Mesothelial cell of epicardium (in vitro differentiated cells): ENCODE measurements at places on chromosomes 11 and 22. TPM values are rescaled to one million over a fixed set of nuclear protein-coding genes. Genes with fewer than 3 reads are reported as not detected.
A peak's percentile ranks its signal among the peaks of the same experiment; 100 is the strongest.

DNA sequence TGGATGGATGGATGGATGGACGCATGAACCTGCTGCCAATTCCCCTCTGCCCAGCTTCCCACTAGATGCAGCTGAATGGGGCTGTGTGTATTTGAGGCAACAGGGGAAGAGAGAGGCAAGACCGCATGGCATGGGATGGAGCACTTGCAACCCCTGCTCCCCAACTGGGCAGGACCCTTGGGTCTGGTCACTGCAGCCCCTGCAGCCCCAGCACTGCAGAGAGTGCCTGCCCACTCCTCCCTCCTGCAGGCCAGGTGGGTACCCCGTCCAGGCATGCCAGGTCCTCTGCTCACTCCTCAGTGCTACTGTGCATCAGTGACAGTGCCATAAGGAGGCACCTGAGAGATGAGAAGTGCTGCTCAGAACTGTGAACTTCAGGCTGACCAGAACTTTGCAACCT, 40.3 kb downstream of the OSBPL5 start:
- no peak for DNase-seq

DNA sequence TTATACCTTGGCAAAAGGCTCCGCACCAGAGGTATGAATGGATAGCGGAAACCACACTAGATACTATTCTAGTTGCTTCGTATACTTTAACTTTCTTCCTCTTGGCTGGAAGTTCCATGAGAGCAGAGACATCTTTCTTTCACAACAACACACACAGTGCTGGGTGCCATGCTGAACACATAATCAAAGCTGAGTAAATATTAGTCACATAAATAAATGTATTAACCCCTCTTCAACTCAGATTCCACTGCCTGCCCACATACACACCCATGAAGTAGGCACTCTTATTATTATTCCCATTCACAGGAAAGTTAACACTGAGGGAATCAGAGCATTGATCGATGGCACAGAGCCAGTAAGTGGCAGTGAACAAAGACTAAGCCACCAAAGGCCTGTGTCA, 35.4 kb downstream of the SPON1 start:
- DNase-seq: no peak

OR51B2 gene
- total RNA-seq: 0.41 to 0.56 TPM in 2 of 3 replicates, not detected in the other

DNA sequence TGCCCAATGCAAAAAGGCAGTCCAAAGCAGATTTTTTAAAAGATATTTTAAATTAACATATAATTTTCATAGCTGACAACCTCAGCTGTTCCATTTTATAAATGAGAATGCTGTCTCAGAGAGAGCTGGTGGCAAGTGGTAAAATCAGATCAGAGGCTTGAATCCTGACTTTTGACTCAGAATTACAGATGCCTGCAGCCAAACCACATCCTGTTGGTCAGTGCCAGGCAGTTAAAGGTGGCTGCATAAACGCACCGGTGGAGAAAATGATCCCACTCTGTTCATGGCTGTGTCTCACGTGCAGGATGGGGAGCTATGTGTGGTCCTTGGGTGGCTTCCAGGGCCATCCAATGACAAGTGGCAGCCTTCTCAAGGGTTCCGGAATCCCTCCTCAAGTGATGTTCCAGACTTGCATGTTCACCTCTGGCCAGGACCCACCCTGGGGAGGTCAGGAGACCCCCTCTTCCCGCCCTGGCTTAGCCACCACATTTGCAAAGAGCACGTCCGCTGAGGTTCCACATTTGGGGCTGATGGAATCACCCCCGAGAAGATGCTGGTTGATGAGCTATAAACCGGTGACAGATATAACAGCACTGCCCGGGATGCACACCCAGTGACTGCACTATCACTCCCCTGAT, 155.5 kb downstream of the SHANK2 start:
- DNase-seq: no peak

GRCh38 chr11:117950301-117950700, 21.1 kb upstream of the TMPRSS13 start:
- DNase-seq: no peak

GRCh38 chr11:1500466-1501420, 14.2 kb upstream of the MOB2 start:
- DNase-seq: no peak

DNA sequence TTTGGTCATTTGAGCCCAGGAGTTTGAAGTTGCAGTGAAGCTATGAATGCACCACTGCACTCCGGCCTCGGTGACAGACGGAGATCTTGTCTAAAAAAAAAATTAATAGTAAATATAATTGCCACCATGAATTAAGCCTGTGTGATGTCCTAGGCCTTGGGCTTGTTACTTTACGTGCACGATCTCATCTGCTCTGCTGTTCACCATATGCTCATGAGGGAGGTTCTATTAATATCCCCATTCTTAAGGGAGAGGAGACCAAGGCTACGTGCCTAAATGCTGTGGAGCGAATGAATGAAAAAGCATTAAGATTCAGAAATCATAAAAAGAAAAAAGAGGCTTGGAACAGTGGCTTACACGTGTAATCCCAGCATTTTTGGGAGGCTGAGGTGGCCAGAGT, 2.6 kb upstream of the ATG2A start:
- DNase-seq: no peak

DNA sequence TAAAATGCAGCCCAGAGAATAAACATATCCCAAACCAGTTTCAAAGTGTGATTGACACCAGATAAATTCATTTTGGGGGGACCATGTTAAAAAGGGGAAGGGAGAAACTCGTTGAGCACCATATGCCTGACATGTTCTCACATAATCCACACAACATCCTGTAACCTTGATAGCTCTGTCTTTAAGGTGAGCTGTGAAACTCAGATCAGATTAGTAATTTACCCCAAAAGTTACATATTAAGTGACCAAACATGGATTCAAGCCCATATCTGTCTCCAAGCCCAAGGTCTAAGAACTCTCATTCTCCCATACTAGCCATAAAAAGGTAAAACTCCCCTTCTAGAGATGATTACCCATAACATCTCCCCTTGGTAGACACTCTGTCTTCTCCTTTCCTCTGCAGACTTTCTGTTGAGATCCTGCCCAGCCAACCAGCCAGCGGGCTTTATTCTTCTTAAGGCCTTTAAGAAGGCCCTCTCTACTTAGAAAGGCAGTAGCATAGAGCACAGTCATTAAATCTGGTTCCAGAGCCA, 150.7 kb downstream of the CCDC34 start:
- no peak for DNase-seq

KCNK4 gene
- total RNA-seq: 0.22 to 0.58 TPM (median 0.27 TPM) in 3 replicates

SULT4A1 gene
- total RNA-seq: 7.1 to 8.7 TPM (median 7.2 TPM) in 3 replicates

CDHR5 gene
- total RNA-seq: 0.27 to 0.58 TPM (median 0.34 TPM) in 3 replicates

GRCh38 chr11:70312401-70313357, 42.2 kb downstream of the PPFIA1 start:
- DNase-seq: no peak

DNA sequence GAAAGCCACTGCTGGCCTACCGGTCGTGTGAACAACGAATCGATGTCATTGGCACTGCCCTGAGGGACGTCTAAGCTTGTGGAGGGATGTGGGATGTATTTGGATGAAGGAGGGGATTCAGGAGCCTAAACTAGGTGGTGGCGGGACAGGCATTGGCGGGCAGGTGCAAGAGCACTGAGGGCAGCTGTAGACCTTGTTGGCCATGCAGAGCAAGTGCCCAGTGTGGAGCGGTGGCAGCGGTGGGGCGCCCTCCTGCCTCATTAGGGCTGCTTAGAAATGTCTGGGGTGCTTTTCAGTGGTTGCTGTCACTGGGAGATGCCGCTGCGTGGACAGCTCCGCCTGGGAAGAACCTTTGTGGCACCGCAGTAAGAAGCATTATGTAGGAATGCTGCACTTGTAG, 220.2 kb downstream of the TBC1D22A start:
- DNase-seq: no peak

MIAT gene
- 6.6 to 7.0 TPM (median 6.7 TPM) in 3 replicates for total RNA-seq

GRCh38 chr11:119078675-119079420, 5.8 kb upstream of the HMBS start:
- DNase-seq: no peak

DNA sequence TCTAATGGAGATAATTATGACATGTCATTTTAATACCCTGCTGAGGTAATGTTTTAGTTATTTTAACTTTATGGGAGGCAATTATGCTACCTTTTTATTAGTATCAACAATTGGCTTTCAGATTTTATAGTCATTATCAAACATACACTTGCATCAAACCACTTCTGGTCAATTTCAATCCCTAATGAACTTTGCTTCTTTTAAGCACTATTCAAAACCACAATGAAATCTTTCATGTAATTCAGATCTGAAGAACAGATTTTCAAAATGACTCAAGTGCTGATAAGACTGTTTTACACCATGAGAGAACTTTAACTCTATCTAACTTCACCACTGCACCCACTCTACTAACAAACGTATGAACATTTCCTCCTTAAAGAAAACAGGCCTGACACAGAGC, 25.9 kb upstream of the CCDC34 start:
- no peak for DNase-seq

CALCA gene
- total RNA-seq: not detected in 3 replicates

PDGFB gene
- 14.2 to 15.2 TPM (median 14.7 TPM) in 3 replicates for total RNA-seq

GRCh38 chr11:34067383-34068065, 16.0 kb downstream of the CAPRIN1 start:
- no peak for DNase-seq

MED15 gene
- 129 to 135 TPM (median 129 TPM) in 3 replicates for total RNA-seq

DNA sequence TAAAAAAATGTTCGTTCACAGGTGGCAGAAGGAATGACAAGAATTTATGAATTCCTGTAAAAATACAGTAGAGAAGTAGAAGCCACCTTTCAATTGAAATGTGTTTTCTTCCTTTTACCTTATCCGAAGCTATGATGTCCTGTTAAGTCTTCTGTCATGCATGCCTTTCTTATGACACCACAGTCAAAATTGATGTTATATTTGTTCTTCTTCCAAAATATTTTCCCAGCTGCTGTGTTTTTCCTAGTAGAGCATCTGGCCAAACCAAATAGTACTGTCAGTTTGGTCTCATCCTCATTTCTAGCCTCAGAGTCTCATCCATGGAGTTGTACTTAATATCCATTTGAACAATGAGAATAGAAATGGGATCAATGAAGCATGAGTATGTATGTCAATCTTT, 206.1 kb downstream of the PGR start:
- DNase-seq: no peak

DNA sequence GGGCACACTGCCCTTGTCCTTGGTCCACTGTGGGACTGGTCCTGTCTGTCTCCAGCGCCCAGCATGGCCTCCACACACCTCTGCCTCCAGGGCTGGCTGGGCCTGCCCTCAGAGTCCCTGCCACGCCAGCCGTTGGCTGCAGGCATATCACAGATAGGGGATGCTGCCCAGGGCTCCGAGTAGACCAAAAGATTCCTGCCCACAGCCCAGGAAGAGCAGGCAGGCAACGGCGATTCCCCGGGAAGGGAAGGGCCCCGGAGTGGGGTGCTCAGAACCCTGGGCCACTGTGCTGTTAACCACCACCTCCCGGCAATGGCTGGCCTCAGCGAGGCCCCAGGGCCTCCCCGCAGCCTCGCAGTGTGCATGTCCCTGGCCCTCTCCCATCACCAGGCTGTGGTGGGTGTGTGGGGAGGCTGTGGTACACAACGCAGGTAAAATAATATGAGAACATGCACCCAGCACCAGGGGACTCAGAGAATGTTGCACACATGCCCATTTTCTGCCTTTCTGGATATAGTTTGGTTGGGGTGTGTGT, 2.2 kb downstream of the IFITM5 start:
- DNase-seq: no peak

DNA sequence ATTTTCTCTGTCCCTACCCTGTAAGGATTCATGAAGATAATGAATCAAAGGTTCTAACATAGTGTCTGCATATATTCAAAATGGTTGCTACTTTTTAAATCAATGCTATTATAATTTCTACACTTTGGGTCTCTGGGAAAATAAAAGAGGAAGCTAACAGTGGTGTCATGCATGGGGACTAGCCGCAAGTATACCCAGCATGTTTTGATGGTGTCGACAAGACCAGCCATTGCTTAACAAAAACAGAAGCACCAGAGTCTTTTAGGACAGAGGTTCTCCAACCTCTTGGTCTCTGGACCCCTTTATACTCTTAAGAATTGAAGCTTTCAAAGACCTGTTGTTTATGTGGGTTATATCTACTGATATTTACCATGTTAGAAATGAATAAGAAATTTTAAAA, 37.8 kb downstream of the RNF141 start:
- DNase-seq: no peak

DNA sequence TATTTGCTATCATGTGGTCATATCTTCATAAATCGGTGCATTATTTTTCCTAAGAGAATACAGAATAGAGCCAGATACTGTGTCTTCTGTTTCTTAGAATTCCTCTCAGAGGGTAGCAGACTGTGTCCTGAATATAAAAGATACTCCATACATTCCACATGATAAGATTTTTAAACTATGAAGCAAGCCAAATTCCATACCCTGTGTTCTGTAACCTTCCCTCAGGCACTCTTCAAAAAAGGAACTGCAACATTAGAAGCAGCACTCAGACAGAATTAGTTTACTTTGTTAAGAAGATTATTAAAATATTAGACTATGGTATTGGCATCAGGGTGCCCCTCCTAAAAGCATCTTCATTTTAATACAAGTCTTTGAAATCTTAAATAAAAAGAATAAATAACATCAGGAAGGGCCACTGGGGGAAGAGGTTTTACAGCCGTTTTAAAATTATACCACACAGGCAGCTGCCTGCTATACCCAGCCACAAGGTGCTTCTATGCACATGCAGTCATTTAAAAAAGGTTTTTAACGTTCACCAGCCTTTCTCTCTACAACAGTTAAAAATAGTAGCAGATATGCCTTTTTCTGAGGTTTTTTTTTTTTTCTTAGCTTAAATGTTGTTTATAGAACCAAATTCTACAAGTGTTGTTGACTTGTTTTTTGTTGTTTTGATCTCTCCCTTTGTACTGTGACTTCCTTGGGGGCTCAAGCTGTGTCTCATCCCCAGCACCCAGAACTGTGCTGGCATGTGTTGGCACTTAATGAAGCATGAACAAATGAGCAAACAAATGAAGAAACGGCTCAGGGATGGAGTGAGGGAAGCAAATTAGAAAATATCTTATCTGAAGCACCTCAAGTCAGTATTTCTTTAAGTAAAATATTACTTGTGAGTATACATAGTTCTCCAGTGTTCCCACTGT, 54.7 kb upstream of the CCDC89 start:
- no peak for DNase-seq

TESMIN gene
- total RNA-seq: 15.9 to 19.2 TPM (median 16.0 TPM) in 3 replicates

- DNase-seq: no peak
Observed at GRCh38 chr11:128297805-128298204, 289.6 kb downstream of the ETS1 start.

GRCh38 chr11:19345848-19346681, 105.3 kb upstream of the E2F8 start:
- DNase-seq: peak; percentile 47

ZNF215 gene
- total RNA-seq: 2.8 to 3.9 TPM (median 3.0 TPM) in 3 replicates

YAP1 gene
- total RNA-seq: 186 to 194 TPM (median 193 TPM) in 3 replicates

GRCh38 chr11:721741-722345, 15.8 kb downstream of the EPS8L2 start:
- no peak for DNase-seq

GAL3ST3 gene
- total RNA-seq: 4.7 to 5.7 TPM (median 4.9 TPM) in 3 replicates

DNA sequence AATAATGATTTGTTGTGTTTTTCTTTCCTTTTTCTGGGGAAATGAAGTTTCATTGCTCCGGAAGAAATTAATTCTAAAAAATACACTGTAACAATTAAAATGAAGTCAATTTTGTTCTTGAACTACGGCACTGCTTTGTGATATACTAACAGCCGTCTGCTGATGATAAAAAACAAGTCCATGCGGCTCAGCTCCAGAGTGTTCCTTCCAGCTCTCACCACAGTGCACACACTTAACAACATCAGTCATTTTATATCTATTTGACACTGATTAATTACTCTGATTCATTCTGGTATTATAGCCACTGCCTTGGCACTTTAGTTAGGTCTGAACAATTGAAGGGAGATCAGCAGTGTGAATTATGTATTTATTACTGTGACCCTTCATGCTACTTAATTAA, 97.4 kb upstream of the SLC6A5 start:
- DNase-seq: no peak

NRXN2 gene
- 9.8 to 14.0 TPM (median 12.0 TPM) in 3 replicates for total RNA-seq

SLC37A2 gene
- total RNA-seq: 0.47 to 0.54 TPM (median 0.51 TPM) in 3 replicates

- no peak for DNase-seq
Observed at GRCh38 chr22:31707519-31707918, 42.4 kb downstream of the PRR14L start.
